Dermis blood vessel endothelial cell (primary cell): ENCODE measurements at places on chromosomes 12 and 14. TPM values are rescaled to one million over a fixed set of nuclear protein-coding genes. Genes with fewer than 3 reads are reported as not detected.

The MIP gene
- not detected in 2 replicates for total RNA-seq

The ACVR1B gene
- total RNA-seq, result 9.9 and 17.4 TPM in 2 replicates

The HNRNPA1 gene
- total RNA-seq, result 415 and 513 TPM in 2 replicates

The TMTC3 gene
- 38.8 and 42.7 TPM in 2 replicates for total RNA-seq

The KCNK10 gene
- not detected in 2 replicates for total RNA-seq

The KRT4 gene
- not detected in 2 replicates for total RNA-seq

The ZNF891 gene
- total RNA-seq, result 0.93 and 1.0 TPM in 2 replicates

The TAS2R9 gene
- not detected in 2 replicates for total RNA-seq

The ADGRD1 gene
- 0.17 and 0.33 TPM in 2 replicates for total RNA-seq

The OR6C4 gene
- not detected in 2 replicates for total RNA-seq

The SDR9C7 gene
- total RNA-seq, result not detected in 2 replicates

The IFNG gene
- total RNA-seq, result not detected in 2 replicates

The KRT79 gene
- total RNA-seq, result not detected in 2 replicates

The AVPR1A gene
- total RNA-seq, result under 0.01 and 0.19 TPM in 2 replicates

The WSCD2 gene
- total RNA-seq, result not detected in 2 replicates

The CEBPE gene
- total RNA-seq, result not detected in 2 replicates

The AICDA gene
- total RNA-seq, result not detected in 2 replicates

The C1QL4 gene
- total RNA-seq, result under 0.01 TPM in 1 of 2 replicates, not detected in the other

The SLC6A12 gene
- 0.34 TPM in 1 of 2 replicates, not detected in the other for total RNA-seq
